ENCODE measurements at places on chromosomes 4 and X. TPM values are rescaled to one million over a fixed set of nuclear protein-coding genes. Genes with fewer than 3 reads are reported as not detected.

The CXCL1 gene
- total RNA-seq: 6.2 TPM

The DDX53 gene
- total RNA-seq: not detected

The NCAPG gene
- total RNA-seq: 22.0 TPM

The MAP7D3 gene
- 12.4 TPM for total RNA-seq

The NXT2 gene
- 10.4 TPM for total RNA-seq

The KLHL5 gene
- total RNA-seq: 58.4 TPM

The HPSE gene
- total RNA-seq: 1.3 TPM

The ANOS1 gene
- 0.04 TPM for total RNA-seq

The FAM9B gene
- total RNA-seq: not detected

The LNX1 gene
- total RNA-seq: 0.06 TPM

The BMX gene
- not detected for total RNA-seq

The CLDN22 gene
- not detected for total RNA-seq

The UGT2B17 gene
- not detected for total RNA-seq

The SPANXB1 gene
- 2.2 TPM for total RNA-seq

The MAGEE1 gene
- total RNA-seq: 4.8 TPM

The FAM184B gene
- 0.01 TPM for total RNA-seq

The CENPE gene
- 4.8 TPM for total RNA-seq

The ZNF630 gene
- total RNA-seq: 0.16 TPM

The SHISA3 gene
- total RNA-seq: not detected

Data from A549 treated with AZD2906 at 1 μM for 4 hours (cell line).